ENCODE measurements at places on chromosomes 12 and 14.

DNA sequence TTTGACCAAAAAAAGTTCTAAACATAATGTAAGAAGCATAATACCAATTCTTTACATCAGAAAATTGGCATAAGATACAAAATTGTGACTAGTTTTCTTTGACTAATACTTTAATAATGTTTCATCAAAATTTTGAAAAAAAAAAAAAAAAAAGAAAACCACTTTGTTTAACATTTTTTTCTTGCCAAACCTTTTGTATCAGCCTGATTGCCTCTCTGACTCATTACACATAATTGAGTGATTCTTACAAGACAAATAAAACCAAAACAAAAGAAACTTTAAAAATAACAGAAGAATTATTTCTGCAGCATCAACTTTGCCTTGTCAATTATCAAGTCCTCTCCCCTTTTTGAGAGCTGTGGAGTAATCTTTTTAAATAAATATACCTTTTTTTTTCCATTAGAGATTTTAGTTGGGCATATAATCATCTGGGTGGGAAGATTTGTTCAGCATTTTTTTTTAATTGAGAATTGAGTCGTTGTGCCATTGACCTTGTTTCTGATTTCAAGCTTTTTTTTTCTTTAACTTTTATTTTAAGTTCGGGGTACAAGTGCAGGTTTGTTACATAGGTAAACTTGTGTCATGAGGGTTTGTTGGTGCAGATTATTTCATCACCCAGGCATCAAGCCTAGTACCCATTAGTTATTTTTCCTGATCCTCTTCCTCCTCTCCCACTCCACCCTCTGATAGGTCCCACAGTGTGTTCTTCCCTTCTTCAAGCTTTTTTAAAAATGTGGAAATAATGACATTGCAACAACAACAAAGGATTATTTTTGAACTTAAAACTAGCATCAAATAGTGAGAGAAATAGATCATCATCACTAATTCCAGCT lies 45.8 kb upstream of the HMGA2 start:
- DNase-seq = no peak

DNA sequence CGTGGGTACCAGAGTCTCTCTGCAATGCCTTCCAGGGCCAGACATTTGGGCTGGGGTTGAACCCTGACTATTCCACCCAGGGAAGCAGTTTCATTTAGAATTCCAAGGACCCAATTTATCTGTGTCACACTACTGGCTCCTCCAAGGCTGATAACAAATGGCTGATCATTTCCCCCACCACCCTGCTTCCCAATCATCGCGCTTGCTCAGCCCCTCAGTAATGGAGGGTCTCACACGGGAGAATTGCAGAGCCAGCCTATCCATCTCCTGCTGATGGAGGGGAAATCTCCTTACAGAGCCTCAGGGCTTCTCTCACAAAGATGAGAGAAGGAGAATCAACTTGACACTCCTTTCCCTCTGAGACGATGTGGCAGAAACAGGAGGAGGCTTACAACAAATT lies 78.4 kb upstream of the WSCD2 start:
- no peak for DNase-seq

GRCh38 chr12:59867689-59868088 lies 271.9 kb downstream of the SLC16A7 start:
- no peak for DNase-seq

DNA sequence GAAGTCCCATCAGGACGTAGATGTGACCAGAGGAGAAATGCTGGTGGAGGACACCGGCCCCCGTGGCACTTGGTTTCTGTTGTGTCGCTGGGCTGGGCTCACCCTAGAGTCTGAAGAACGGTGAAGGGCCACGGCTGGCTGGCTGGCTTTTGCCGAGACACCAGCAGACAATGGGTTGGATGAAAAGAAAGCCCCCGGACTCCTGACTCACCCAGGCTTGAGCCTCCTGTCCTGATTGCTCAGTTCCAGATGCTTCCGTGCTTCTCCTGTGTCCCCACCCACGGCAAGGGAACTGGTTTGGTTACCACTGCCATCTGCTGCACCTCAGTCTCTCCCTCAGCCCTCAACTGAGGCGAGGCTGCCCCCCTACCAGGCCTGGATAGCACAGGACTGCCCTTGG lies 10.4 kb upstream of the ENDOU start:
- no peak for DNase-seq

DNA sequence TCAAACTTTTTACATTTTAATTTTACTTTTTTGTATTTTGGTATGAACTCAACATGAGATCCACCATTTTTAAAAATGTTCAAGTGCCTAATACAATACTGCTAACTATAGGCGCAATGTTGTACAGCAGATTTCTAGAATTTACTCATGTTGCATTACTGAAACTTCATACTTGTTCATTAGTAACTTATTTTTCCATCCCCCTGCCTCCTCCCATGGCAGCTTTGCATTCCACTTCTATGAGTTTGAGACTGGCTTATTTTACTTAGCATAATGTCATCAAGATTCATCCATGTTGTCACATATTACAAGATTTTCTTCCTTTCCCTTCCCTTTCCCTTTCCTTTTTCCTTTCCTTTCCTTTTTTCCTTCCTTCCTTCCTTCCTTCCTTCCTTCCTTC lies 825.9 kb downstream of the SLC16A7 start:
- DNase-seq = no peak

- DNase-seq = no peak
Observed at GRCh38 chr12:113634474-113634873, 162.8 kb upstream of the LHX5 start.

DNA sequence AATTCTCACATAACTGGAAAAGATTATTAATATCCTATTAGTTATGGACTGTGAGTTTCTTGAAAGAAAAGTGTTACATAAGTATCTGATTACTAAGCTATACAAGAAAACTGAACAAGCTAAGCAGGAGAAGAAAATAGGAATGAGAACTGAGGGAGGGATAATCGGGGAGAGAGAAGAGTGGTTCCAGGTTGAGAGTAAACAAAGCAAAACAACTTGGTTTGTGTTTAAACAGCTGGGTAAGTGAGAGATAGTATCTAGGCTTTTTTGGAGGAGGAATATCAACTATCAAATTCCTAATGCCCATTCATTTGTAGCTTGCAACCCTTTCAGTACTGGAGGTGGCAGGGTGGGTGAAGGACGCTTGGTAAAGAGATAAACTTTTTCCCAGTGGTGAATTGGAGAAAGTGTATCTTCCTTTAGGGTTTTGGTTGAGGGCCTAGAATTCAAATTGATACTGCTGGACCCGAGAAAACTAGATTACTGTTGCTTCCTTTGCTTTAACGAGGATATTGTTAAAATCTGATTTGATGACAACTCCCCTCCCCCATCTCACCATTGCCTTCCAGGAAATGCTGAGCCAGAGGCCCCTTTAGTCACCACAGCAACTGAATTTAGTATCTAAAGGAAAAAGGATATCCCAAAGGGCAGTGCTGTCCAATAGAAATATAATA lies 2.0 kb upstream of the SLC2A3 start:
- DNase-seq = no peak

GRCh38 chr12:6370994-6371754 lies 4.2 kb downstream of the SCNN1A start:
- DNase-seq = peak; percentile 91

- no peak for DNase-seq
Observed at GRCh38 chr12:10661338-10661737, 12.5 kb downstream of the STYK1 start.

- DNase-seq = no peak
Observed at GRCh38 chr14:72810201-72810600, 83.7 kb downstream of the DPF3 start.

DNA sequence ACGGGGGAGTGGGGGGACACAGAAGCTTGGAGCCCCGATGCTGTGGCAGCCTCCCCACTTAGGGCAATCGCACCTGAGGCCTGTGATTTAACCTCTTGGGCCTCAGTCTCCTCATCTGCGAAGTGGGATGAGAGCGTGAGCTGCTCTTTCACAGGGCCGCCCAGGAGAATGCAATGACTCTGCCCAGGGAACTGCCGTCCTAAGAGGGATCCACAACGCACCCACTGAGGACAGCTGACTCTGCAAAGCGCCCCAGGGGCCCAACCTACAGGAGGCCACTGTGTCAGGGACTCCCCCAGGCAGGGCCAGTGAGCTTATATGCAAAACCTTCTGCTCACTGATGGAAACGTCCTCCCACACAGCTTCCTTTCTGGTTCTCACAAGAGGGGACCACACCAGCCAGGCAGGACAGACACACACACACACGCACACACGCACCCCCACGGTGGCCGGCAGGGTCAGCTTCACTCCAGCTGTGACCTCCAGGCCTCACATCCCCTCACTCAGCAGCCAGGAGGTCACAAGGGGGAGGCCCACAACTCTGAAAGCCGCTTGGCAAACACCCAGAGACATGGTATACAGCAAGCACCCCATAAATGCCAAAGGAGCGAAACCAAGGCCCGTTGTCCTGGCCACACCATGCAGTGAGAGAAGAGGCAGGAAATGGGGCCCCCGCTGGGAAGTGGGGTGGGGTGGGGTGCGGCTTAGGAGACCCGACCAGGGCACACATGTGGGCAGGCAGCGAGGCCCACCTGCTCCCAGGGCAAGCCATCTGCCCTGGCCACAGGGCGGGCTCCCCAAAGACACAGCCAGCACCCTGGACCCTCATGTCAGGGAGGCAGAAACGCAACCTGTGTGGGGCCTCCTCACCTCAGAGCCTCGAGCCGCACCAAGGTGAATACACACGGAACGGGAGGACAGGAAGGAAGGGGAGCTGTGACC lies 73.3 kb downstream of the NCOR2 start:
- DNase-seq = no peak

DNA sequence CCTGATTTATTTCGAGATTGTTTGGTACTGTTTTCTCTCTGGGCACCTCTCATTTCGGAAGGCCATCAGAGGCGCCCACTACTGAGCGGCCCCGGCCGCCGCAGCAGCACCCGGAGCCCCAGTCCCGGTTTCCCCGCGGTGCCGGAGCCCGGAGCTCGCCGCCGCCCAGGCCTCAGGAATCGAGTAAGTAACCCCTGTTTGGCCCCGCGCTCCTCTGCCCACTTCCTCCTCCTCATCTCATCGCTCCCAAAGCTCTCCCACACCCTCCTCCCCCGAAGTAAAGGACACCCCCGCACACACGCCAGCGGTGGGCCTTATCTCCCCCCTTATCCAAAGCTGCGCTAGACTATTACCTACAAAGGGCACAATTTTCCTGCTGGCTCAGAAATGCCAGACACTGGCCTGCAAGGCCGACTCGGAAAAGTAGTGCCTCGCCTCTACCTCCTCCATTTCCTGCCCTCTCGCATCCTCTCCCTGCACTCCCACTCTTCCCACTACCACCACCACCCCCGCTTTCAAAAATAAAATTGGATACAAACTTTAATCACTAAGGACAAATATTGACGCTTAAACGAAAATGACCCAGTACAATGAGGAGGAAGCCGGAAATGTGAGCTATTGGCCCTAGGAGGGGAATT lies 637 bp upstream of the FOXG1 start:
- no peak for DNase-seq

DNA sequence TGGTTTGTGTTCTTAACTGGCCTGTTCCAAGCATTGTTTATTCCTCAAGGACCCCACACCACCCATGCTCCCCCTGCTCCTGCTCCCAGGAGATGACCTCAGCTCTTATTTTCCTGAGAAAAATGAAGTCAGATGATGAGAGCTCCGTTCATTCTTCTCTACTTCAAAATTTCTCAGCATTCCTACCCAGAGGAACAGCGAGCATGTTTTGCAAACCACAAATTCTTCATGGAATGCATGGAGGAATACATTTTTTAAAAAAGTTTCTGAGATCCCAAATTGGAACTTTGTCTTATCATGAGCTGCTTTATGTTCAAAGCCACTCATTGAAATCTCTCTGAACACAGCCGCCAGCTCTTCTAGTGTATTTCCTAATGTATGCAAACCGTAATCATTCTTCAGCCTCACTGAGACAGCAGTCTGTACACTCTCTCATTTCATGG lies 44.9 kb downstream of the SYNE2 start:
- peak; percentile 76 for DNase-seq

GRCh38 chr14:76343386-76343785 lies 32.6 kb upstream of the ESRRB start:
- no peak for DNase-seq

DNA sequence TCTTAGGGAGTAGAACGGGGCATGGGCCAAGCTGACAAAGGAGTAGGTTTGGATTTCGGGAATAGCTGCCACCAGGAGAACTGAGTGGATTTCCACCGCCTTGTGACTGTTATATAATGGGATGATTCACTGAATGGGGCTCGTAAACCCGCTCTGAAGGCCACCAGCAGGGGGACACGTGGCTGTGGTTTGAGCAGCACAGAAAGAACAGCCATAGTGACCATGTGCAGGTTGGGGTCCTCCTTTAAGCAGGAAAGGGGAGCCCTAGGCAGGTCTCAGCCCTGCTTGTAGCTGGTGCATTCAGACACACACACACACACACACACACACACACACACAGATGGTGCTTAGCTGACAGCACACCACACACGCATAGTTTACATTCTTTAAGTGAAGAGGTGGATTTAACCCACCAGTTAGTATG lies 8.6 kb upstream of the ASB2 start:
- DNase-seq = peak; percentile 65

GRCh38 chr14:51004801-51005526 lies 60.7 kb upstream of the PYGL start:
- peak; percentile 86 for DNase-seq

DNA sequence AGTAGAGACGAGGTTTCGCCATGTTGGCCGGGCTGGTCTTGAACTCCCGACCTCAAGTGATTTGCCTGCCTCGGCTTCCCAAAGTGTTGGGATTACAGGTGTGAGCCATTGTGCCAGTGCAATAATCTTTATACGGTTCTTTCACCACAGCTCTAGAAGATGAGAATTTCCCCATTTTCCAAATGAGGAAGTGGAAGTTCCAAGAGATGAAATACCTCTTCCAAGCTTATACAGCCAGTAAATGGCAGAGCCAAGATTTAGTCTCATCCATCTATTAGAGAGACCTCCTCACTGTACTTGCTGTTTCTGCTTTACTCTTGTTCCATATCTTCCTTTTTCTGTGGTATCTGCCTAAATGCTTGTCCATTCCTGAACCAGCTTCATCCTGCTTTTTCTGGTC lies 3.1 kb upstream of the LMNTD1 start:
- no peak for DNase-seq

DNA sequence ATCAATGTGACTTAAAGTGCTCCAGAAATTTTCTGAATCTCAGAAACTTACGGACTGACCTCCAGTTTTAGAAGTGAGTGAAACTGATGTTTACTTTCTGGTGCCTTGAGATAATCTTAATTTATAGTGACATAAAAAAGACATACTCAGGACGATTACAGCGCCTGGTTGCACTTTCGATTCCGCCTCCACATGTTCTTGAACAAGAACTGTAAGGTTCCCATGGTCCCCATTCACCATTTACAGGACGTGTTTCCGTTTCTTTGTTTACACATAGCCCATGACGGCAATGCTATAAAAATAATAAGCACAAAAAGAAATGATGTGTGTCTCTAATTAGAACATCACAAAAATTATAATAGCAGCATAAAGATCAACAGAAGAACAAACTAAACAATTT lies 98.2 kb downstream of the ADAMTS20 start:
- DNase-seq = no peak

- no peak for DNase-seq
Observed at GRCh38 chr12:12645485-12645884, 33.8 kb downstream of the CREBL2 start.

Measured in retinal pigment epithelial cell (primary cell).